Stimulated activated CD8-positive, alpha-beta memory T cell treated with anti-CD3 and anti-CD28 coated beads, Interleukin-4, amount 100 ng/mL, for 4 hours (primary cell): ENCODE measurements at places on chromosomes 1 and 21.
A peak's percentile ranks its signal among the peaks of the same experiment; 100 is the strongest.

DNA sequence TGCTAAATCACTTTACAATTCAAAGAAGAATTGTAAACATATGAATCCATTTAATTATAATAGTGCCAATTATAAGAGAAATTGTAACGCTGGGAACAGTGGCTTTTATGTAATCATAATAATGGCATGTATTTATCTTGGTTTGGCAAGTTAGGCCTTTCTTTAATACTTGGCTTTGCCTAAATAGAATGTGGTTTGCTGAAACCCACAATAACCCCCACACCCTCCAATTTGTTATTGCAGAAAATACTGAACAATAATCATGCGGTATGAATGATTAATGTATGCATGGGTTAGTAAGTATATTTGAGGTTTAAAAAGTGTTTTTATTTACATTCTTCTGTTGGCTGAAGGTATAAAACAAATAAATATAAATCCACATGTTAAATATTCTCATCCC, 138.2 kb downstream of the NFIA start:
- DNase-seq: no peak

GRCh38 chr1:60920561-60920960, 161.8 kb upstream of the NFIA start:
- no peak for DNase-seq

DNA sequence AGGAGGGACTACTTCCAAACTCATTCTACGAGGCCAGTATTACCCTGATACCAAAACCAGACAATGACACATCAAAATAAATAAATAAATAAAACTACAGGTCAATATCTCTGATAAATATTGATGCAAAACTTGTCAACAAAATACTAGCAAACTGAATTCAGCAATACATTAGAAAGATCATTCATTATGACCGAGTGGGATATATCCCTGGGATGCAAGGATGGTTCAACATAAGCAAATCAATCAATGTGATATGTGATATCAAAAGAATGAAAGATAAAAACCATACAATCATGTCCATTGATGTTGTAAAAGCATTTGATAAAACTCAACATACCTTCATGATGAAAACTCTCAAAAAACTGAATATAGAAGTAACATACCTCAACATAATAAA, 36.7 kb downstream of the NME7 start:
- no peak for DNase-seq

DNA sequence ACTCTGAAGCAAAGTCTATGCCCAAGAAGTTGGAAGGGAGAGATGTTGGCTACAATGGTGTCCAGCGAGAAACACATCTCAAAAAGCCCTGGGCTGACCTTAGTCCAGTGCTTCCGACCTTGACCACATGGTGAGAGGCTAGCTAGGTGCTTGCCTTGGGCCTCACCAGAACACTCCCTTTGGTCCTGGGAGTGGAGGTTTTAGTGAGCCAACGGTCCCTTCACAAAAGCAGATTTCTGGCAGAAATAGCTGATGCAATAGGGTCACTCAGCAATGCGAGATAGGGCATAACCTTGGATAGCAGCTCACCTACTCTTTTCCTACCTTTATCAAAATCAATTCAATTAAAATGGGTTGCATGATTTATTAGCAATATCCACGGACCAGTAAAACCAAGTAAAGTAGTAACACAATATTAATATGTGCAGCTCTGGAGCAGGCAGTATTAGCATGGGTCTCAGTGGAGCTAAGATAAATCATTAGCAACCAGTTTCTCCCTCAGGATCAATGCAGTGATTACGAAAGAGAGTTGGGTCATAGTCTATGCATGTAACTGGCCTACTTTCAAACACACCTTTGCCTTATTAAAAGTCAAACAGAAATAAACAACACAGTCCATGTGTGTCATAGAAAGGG, 1.9 kb downstream of the SLC30A10 start:
- DNase-seq: no peak

DNA sequence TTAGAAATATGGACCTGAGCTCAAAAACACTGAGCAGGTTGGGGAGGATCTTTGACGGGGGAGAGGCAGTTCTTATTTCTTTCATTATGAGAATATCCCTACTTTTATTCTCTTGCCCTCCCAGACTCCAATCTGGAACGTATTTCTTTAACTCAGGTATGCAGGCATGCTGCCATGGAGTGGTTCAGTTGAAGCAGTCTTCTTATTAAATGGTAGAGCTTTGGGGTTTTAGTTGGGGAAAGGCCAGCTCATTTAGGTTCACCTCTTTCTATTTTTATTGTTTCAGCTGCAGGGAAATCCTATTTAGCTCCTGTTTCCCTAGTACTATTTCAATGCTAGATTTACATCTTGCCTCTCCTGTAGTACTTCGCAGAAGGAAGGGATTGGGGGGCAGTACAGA, 198.9 kb downstream of the TTLL7 start:
- DNase-seq: no peak

DNA sequence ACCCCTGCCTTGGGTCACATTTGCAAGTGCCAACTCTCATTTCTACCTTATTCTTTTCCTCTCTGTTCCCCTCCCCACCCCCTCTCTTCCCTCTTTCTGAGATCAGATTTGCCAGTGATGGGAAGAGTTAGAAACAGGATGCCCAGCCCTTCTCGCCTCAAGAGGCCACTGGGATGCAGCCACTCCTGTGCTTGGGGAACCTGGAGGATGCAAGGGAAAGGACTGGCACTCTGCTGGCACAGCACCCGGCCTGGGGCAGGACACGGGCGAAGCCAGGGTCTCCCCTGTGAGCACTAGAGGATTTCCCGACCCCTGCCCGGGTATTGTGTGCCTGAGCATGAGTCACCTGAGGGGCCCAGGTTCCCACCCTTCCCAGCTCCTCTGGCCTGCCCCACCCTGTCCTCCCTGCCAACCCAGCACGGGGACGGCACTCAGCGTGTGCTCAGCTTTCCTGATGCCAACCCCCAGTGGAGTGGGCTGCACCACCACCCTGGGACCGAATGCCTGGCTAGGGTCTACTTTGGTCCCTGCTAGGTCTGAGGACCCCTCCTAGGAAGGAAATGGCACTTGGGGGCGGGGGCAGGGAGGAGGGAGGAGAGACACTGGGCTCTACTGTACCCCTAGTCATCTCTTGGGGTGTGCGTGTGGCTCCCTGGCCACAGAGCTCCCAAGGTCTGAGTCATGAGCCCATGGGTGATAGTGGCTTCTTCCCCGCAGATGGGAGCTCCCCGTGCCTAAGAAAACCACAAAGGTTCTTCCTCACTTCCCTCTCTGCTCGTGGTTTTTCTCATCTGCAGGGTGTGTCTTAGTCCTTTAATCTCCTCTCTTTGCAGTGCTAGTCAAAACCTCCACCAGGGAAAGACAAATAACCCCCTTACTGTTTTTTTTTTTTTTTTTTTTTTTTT, 12.4 kb downstream of the LMNA start:
- DNase-seq: peak; percentile 74

GRCh38 chr1:101632548-101633272, 364.0 kb downstream of the OLFM3 start:
- DNase-seq: no peak
